Fibroblast of skin of left biceps (primary cell): ENCODE measurements at places on chromosomes 13 and 19.

DNA sequence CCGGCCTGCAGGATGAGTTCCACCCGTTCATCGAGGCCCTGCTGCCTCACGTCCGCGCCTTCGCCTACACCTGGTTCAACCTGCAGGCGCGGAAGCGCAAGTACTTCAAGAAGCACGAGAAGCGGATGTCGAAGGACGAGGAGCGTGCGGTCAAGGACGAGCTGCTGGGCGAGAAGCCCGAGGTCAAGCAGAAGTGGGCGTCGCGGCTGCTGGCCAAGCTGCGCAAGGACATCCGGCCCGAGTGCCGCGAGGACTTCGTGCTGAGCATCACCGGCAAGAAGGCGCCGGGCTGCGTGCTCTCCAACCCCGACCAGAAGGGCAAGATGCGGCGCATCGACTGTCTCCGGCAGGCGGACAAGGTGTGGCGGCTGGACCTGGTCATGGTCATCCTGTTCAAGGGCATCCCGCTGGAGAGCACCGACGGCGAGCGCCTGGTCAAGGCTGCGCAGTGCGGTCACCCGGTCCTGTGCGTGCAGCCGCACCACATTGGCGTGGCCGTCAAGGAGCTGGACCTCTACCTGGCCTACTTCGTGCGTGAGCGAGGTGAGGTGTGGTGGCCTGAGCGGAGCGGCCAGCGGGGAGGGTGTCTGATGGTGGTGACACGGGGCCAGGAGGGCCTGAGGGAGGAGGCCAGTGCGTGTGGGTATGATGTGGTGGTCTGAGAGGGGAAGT lies 15.5 kb downstream of the NFIC start:
- no peak for DNase-seq

DNA sequence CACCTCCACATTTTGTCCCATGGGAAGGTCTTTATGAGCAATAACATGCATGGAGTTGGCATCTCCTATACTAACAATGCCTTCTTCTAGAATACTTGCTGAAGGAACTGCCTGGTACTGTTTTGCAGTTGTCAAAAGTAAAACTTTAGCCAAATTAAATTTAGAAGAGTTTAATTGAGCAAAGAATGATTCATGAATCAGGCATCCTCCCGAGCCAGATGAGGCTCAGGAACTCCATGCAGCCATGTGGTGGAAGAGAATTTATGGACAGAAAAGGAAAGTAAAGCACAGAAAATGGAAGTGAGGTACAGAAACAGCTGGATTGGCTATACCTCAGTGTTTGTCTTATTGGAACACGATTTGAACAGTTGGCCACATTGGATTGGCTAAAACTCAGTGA lies 1081.9 kb downstream of the SLITRK1 start:
- no peak for DNase-seq

DNA sequence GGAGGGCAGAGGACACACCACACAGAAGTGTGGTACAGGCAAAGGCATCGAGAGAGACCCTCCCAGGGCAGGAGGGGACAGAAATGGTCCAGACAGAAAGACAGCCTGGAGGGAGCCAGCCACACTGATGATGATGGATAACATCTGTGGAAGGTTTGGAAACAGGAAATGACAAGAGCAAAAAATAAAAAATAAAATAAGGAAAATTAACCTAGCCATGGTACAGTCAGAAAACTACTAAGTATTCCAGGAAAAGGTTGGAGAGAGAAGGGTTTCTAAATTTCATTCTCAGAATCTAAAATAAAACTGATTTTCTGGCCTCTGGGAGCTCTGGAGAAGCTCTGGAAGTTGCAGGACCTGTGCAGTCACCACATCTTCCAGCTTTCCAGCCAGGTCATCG lies 115.2 kb upstream of the VSTM2B start:
- DNase-seq: no peak

DNA sequence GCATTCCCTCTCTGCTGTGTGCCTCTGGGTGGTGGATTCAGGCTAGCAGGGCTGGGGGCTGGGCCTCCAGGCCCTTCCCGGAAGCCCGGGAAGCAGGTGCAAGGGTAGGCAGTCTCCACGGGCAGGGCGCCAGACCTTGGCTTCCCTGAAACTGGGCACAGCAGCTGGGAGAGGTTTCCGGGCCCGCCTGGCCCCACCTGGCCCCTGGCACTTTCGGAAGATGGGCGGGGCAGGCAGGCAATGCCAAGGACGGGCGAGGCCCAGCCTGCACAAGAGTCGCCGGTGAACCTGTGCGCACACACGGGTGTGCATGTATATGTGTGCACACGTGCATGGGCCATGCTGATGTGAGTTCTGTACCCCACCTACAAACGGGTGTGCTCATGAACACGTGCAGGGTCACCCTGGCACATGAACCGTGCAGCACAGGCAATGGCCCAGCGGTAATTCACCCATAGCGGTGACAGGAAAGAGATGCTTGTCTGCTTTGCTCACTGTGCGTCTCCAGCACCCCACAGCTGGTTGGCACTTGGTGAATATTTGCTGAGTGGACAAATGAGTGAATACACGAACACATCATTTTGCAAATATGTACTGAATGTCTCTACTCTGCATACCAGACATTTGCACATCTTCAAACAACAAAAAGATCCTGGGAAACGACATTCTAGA lies 15.3 kb downstream of the GADD45B start:
- peak; percentile 75 for DNase-seq

DNA sequence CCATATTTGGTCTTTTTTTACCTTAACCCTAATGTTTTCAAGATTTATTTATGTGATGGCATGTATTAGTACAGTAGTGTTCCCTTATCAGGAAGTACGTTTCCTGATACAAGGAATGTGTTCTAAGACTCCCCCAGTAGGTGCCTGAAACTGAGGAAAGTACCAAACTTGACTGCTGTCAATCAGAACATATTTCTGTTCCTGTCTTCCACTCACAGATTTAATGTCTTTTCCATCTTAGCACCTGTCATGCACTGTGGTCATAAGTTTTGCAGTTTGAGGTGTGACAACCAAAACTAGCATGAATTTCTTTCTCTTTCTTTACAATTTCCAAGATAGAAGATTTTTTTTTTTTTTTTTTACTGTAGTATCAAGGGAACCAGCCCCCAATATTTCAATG lies 62.9 kb downstream of the LMO7 start:
- DNase-seq: no peak

DNA sequence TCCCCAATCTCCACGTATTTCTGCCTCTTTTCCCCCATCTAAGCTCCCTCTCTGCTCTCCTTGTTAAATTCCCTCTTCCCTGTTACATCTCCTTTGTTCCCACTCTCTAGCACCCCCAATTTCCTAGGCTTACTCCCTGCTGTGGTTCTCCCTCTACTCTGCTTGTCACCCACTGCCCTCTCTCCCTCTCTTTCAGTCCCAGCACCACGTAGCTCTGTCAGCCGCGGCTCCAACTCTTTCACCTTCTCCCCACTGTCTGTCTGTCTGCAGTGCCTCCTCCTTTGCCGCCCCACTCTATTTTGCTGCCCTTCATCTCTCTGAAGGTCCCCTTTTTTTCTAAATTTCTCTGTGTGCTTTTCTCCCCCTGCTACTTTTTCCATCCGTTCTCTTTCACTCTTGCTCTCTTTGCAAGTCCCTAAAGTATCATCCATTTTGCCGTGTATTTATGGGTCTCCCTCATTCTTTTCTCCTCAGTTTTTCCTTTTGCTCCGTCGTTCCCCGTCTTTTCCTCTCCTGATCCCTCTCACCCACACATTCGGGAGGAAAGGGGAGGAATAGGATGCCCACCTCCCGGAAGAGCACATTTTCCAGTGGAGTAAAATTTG lies 937 bp downstream of the ZNF841 start:
- DNase-seq: no peak

GRCh38 chr19:39502640-39503417 lies 4.1 kb downstream of the DLL3 start:
- DNase-seq: peak; percentile 32

GRCh38 chr13:98877936-98878335 lies 99.9 kb downstream of the DOCK9 start:
- DNase-seq: no peak

- DNase-seq: no peak
These were observed 11.7 kb upstream of the IRGC start for GRCh38 chr19:43704002-43704705.

GRCh38 chr13:22428188-22428828 lies 752.5 kb upstream of the SGCG start:
- DNase-seq: no peak

- DNase-seq: no peak
These were observed 44.6 kb downstream of the GGACT start for GRCh38 chr13:100543872-100544602.

DNA sequence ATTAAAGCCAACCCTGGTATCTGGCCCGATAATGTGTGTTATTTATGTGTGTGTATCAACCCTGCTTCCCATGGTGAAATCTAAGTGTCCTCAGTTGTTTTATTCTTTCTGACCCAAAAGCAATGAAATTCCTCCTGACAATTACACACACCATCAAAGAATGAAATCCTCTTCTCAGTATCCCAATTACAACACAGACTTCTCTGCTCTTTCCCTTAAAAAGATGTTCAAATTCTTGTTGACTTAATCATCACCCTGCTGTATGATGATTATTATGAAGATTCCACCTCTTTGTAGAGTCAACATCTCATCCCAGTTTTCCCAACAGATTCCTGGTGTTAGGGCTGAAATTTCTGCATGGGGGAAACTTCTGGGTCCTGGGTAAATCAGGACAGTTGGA lies 8.9 kb upstream of the TRPC4 start:
- DNase-seq: peak; percentile 42

DNA sequence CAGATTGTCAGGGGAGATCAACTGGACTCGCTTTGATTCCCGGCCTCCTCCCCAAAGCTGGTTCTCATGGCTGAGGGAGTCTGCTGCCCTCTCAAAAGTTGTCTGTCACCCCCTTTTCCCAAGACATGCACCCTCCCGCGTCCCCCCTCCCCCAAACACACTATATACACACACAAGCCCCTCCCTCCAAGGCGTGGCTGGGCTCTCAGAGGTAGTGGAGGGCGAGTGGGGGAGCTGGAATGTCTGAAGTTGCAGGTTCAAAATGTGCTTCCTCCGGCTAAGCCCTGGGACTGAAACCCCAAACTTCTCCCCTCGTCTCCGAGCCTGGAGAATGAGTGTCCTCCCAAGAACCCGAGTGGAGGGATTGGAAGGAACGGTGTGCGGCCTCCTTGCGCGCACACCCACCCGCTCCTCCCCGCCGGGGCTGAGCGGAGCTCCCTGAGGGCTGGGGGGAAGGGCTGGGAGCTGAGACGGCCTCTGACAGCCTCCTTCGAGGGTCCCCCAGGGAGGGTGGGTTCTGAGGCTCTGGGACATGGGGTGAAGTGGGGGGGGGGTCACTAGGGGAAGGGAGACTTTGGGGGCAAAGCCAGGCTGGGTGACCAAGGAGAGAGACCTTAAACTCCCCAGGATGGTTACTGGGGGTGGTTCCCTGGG lies 9.9 kb upstream of the MEIS3 start:
- DNase-seq: no peak
